ENCODE measurements at places on chromosomes 3 and 15. TPM values are rescaled to one million over a fixed set of nuclear protein-coding genes. Genes with fewer than 3 reads are reported as not detected.

- no peak for DNase-seq
Measured at GRCh38 chr3:182028081-182028480, 316.4 kb downstream of the SOX2 start.

- no peak for DNase-seq
Measured at GRCh38 chr3:69488026-69488425, 102.1 kb upstream of the FRMD4B start.

GRCh38 chr3:125165189-125165947 is 47.2 kb downstream of the SLC12A8 start:
- DNase-seq: peak; percentile 76

DNA sequence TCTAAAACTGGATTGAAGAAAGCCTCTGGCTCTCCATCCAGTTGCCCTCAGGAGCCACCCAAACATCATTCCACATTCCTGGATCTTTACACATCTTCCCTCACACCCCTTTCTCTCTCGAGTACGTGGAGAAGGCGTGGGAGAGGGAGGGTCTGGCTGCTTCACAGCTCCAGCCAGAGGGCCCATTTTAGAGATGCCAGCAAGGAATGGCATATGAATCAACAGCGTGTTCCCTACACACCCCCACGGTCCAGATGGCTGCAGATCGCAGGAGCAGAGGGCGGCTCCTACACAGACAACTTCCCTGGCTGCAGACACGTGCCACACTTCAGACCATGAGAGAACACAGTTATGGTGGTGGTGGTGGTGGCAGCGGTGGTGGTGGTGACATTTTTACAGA is 280.1 kb downstream of the ERC2 start:
- DNase-seq: no peak

DNA sequence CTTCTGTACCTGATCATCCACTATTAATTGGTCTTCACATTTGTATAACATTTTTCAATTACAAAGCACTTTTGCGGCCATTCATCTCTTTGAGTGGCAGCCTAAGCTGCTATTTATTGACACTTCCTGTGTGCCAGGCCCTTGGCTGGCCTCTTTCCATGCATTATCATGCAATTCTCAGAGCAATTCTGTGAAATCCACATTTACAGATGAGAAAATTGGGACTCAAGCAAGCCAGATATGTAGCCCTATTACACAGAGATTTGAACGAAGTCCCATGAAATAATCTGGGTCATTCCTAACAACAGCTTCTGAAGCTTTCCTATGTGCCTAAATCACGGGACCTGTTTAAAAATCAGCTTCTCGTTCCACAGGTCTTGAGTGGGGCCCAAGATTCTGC is 17.4 kb downstream of the SLC6A1 start:
- no peak for DNase-seq

DNA sequence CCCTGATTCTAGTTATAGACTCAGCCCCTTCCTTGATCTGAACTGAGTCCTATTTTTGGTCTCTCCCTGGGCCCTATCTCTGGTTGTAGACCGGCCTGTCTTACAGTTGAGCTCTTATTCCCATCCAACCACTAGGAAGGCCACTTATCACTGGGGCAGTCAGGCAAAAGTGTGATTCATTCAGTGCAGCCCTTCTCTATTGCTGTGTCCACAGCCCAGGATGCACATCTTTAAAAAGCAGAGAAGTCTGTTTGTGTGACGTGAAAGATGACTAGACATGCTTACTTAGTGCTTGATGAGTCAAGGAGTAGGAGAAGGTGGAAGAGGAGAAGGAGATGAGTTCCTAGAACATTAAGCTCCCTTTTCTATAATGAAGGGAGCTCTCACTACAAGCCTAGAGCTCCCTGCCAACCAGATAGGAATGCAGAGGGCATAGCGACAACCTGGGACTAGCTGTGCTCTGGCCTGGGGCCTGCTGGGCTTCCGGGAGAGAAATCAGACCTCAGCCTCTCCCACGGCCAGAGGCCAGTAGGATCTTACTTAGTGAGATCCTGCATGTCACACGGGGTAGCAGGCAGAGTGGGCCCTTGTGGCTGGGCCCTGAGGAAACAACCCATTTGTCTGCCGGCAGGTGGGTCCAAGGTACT is 25.7 kb downstream of the INSYN1 start:
- DNase-seq: peak; percentile 45

DNA sequence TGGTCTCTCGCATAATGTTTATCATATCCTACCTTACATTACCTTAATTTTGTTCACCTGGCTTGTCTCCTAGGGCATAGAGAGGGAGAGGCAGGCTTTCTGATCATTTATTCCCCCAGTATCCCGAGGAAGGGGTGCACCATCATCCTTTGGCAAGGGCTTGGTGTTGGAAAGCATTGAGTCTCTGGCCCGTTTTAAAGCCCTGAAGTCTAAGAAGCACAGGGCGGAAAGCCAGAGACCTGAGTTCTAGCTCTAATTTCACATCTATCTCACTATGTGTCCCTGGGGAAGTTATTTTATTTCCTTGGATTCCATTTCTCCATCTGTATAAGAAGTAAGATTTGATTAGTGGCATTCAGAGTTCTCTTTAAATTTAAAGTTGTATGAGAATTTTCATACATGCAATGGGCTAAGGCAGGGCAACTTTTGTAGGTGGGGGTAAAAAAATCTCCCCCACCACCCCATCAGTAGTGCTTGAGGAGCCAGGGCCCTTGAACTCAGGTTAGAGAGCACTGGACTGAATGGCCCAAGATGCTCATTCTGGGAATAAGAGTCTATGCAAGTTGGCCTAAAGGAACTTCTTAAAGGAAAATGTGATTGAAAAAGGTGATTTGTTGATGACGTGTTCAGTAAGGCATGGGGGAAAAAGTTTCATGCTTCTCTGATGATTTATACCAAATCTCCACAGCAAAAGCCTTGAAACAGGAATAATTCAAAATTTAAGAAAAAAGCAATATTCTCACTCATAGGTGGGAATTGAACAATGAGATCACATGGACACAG is 10.1 kb downstream of the TMC3 start:
- DNase-seq: peak; percentile 43

GRCh38 chr3:156711113-156711512 is 36.7 kb downstream of the TIPARP start:
- no peak for DNase-seq

DNA sequence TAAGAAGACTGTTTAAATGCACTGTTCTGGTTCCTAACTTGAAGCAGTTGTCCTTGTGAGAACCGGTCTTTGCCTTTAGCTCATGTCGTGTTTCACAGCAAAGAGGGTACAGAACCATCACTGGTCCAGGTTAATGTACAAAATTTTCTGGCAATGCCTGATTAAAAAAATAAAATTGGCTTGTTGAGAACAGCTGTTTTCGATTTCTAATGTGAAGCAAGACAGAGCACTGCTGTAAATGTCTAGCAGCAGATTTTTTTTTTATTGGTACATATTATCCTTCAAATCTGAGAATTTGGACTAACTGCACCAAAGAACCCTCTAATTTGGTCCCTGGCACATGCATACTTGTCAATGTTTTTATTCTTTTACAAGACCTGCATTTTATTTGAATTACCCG is 103.3 kb downstream of the STT3B start:
- DNase-seq: peak; percentile 9

DNA sequence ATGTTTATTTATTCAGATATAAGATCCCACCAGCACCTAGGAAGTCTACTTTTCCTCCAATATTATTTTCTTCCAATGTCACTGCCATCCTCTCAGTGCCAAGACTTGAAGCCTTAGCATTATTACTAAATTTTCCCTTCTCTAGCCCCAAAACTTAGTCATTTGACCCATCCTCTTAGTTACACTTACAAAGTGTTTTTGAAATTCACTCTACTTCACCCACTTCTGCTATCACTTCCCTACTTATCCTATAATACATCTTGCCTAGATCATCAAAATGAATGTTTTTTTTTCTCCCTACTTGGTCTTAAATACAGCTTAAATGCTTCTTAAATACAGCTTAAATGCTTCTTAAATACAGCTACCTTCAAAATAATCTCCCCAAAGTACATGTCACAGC is 376.6 kb downstream of the RSL24D1 start:
- no peak for DNase-seq

DNA sequence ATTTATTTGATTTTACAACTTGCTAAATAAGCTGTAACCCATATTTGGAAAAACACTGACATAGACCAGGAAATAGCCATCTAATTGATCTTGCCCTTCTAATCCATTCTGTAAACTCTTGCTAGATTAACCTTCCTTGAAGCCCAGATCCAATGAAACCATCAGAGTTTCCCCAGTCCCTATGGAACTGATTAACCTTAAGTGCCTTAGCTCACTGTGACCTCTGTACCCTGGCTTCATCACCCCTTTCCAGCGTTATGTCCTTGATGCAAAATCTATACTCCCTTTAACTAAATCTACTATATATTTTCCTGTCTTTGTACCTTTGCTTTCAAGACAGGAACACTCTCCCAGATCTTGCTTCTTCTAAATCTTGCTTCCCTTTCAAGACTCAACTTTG is 42.9 kb upstream of the CADPS start:
- DNase-seq: no peak

- no peak for DNase-seq
Measured at GRCh38 chr3:63595221-63595620, 57.3 kb upstream of the SNTN start.

DNA sequence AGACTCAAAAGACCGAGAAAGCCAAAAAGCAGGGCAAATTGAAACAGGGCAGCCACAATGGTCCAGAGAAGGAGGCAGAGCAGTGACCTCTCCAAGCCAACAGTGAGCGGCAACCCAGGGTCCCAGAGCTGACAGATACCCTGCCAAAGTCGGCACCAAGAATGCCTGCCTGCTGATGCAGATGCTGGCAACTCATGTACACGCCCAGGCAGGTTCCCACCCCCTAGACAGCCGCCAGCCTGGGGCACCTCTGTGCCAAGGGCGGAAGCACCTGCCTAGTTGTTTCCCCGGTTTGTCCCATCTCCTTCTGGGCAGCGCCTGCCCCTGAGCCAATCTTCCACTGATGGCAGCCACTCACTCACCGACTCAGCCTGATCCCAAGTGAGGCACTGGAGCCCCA is 22.1 kb downstream of the KLHL25 start:
- DNase-seq: no peak

GRCh38 chr3:51813539-51813938 is 34.5 kb upstream of the IQCF6 start:
- DNase-seq: no peak

- DNase-seq: no peak
Measured at GRCh38 chr15:89067751-89068150, 20.5 kb upstream of the ABHD2 start.

GRCh38 chr3:160183345-160184076 is 41.7 kb upstream of the C3orf80 start:
- DNase-seq: peak; percentile 73

GRCh38 chr15:44427756-44428724 is 611 bp downstream of the CTDSPL2 start:
- peak; percentile 6 for DNase-seq

DNA sequence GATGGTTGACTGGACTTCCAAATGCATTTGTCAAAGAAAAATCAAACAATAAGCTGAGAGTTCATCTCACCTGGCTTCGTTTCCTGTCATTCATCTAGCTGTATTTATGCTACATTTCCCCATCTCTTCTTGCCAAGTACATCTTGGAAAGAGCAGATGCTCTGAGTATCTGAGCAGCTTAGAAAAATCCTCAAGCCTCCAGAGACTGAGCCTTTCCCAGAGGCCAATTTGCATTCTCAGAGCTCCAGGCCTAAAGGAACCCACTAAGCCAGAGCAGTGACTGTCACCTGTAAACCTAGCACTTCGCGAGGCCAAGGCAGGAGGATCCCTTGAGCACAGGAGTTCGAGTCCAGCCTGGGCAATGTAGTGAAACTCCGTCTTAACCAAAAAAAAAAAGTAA is 100.5 kb downstream of the XXYLT1 start:
- no peak for DNase-seq

- DNase-seq: no peak
Measured at GRCh38 chr3:42750834-42751233, 22.2 kb downstream of the CCDC13 start.

GRCh38 chr3:9679476-9680080 is 24.1 kb upstream of the CPNE9 start:
- DNase-seq: no peak

DNA sequence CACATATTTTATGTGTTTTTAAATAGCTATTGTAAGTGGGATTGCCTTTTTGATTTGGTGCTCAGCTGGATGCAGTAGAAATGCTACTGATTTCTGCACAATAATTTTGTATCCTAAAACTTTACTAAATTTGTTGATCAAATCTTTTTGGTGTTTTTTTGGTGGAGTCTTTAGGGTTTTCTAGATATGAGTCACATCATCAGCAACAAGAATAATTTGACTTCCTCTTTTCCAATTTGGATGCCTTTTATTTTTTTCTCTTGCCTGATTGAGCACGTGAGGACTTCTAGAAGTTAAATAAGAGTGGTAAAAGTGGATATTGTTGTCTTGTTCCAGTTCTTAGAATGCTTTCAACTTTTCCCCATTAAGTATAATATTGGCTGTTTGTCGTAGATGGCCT is 51.3 kb downstream of the TLNRD1 start:
- no peak for DNase-seq

DNA sequence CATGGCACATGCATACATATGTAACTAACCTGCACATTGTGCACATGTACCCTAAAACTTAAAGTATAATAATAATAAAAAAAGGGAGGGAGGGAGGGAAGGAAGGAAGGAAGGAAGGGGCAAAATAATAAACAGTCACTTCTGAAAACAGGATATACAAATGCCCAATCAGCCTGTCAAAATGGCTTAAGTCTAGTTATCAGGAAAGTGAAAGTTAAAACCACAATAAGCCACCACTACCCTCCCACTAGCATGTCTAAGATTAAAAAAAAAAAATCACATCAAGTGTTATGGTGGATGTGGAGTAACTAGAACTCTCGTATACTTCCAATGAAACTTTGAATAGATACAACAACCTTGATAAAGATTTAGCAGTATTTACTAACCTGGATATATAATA is 145.6 kb upstream of the GMNC start:
- no peak for DNase-seq

DNA sequence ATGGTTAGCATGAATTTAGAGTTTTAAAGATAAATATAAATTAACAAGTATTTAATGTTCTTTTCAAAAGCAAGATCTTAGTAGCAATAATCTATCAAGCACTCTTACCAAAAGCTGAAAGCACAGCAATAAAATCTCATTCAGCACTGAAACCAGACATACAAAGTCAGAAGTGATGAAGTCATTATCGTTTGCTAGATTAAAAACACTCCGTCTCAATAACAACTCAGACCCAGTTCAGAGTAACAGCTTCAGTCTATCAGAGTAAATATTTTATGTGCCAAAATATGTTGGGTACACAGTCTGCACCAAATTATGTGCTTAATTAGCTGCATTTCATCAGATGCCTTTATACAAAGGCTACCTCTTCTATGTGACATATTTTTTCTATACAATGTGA is 41.6 kb downstream of the CPA3 start:
- no peak for DNase-seq

Gene NEK10
- total RNA-seq: 27.1 TPM

Gene CCDC80
- 614 TPM for total RNA-seq

Gene CELF6
- total RNA-seq: 1.6 TPM

Gene GNAT1
- not detected for total RNA-seq

Gene AADAC
- 138 TPM for total RNA-seq

Gene MYZAP
- not detected for total RNA-seq

Gene SPESP1
- 0.98 TPM for total RNA-seq

Gene KLHL24
- total RNA-seq: 56.0 TPM

Gene TMEM62
- 18.5 TPM for total RNA-seq

Gene EFCAB12
- not detected for total RNA-seq

Gene CTXN2
- not detected for total RNA-seq

Gene HEMK1
- total RNA-seq: 5.0 TPM

Gene SLC9C1
- total RNA-seq: 0.33 TPM
